Stimulated activated CD4-positive, alpha-beta T cell treated with anti-CD3 and anti-CD28 coated beads, Interleukin-1b, Interleukin-23, amount 100 ng/mL, for 24 hours (primary cell): ENCODE measurements at places on chromosomes 6 and 20.

DNA sequence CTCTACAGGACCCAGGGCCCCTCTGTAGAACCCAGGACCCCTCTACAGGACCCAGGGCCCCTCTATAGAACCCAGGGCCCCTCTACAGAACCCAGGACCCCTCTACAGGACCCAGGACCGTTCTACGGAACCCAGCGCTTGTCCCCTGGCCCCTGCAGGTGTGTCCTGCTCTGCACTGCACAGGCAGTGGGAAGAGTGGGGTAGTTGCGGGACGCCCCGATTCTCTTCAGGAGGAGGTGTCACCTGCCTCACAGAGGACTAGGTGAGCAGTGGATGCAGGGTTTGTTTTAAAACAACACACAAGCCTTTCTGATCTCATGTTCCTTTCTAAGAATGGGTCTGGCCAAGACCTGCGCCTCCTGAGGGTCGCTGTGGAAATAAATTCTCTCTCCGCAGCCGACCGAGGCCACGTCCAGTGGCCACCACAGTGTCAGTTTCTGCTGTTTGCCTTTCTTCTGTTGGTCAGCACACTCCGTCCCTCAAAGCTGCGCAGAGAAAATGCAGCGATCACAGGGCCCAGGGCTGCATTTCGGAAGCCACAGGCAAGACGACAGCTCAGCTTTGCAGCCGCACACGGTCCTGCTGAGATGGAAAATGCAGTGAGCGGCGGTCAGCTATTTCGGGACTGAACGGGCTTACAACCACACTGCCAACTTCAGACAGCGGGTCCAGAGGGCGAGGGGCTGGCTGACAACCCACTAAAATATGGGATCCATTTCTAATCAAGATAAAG is 135.2 kb downstream of the DLL1 start:
- no peak for DNase-seq

- no peak for DNase-seq
Observed at GRCh38 chr6:133040094-133040802, 200.9 kb upstream of the EYA4 start.

DNA sequence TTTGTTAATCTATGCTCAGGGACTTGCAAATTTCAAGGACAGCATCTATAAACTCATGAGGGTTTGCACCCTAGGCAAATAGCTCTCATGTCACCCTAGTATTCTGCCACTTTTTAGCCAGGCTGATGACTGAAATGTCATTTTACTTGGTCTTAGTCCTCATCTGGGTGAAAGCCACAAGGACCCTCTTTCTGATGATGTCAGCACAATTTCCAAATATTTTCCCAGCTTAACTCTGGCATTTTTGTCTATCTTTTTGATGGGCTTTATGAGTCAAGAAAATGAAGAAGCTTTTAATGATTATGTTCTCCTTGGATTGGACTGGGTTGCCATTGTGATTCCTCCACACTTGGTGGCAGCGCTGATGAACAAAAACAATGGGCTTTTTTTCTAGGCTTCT is 420.1 kb upstream of the BTBD3 start:
- DNase-seq, result no peak

- DNase-seq, result no peak
Observed at GRCh38 chr6:77159730-77160129, 303.6 kb downstream of the HTR1B start.

DNA sequence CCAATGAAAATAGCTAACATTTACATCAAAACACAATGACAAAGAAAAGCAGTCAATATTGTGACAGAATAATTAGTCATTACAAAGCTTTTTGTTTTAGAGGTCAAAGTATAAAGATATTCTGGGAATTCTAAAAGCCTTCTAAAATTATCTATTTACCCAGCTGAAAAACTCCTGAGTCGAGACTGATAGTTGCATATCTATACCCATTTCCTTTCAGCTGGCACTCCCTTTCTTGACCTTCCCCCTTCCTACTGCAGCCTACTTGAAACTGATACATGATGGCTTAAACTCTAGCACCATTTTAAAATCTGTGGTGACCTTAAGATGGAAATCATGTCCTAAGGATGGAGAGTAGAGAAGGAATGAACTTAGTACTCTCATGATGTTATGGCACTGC is 38.6 kb downstream of the LMBRD1 start:
- no peak for DNase-seq

DNA sequence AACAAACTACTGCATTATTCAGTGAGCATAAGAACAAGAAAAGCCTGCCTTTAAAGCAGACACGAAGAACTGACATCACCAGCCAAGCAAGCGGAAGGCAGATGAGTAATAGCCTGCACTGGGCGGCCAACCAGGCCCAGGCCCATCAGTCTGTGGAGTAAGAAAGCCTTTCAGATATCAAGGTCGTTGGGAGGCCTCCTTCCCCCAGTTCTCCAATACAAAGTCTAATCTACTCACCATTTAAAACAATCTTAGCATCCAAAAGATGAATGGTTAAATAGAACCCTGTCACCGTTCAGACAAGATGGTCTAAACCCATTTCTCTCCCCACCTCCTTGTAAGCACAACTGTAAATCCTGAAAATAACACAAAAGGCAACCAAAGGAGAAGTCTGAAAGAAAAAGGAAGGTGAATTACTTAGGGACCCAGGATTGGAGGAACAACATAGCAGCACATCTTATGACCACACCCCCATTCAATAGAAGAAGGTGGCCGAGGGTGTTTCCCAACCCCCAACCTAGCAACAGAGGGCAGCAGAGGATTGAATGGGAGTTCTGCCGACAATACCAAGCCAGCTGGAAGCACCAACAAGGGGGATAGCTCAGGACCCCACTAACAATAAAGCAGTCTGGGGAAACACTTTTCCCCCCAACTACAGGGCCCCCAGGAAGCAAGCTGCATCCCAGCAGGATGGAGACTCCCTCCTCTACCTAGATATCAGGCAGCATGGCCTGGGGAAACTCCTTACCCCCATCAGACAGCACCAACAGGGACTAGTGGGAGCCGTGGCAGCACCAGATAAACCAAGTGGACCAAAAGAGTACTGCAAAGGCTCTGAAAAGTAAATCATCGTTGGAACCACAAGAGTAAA is 67.9 kb downstream of the ZHX3 start:
- no peak for DNase-seq

- DNase-seq, result no peak
Observed at GRCh38 chr6:64502801-64503200, 867.2 kb downstream of the PHF3 start.

GRCh38 chr6:139764498-139764986 is 390.1 kb upstream of the CITED2 start:
- no peak for DNase-seq

DNA sequence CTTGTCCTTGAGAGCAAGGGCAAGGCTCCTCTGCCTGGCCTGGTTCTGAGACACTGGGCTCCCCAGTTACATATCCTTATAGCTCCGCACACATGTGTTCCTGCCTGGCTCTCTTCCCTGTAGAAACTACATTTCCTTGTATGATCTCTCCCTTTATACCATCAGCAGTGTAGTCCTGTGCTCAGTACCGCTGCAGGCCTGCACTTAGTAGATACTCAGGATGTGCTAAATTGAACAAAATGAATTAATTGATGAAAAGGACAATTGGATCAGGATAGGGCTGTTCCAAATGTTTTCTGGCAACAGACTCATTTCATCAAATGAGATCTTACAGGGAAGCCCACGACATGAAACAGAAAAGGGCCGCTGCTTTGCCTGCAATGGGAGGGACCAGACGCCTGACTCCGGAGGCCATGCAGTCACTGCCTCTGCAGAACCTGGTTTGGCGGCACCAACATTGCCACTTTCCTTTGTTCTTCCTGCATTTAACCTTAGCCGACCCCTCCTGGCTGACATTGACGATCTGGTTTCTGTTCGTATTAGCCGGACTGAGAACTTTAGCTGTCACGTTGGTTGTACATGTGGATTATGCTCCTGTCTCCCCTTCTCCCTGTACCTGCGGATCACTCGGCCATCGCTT is 53.3 kb downstream of the CHMP4B start:
- no peak for DNase-seq

DNA sequence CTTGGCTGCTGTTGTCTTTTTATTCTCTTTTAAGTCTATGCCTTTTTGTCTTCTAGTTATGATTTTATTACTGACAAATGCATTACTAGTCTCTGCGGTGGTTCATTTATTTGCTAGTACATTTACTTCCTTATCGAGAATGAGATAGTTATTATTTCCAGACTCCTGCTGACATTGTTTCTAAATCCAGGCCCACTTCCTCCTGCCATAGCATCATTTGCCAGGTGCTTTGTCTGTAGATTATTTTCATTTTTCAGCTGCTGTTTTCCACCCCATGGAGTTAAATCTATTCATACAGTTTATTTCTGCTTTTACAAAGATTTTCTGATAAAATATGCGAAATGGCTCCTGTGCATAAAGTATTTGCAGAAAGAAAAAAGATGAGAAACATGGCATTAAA is 459.7 kb downstream of the MMUT start:
- DNase-seq, result no peak

- DNase-seq, result no peak
Observed at GRCh38 chr20:21028921-21029320, 77.2 kb downstream of the LINC00237 start.

GRCh38 chr6:37477656-37478435 is 21.8 kb downstream of the CCDC167 start:
- no peak for DNase-seq

DNA sequence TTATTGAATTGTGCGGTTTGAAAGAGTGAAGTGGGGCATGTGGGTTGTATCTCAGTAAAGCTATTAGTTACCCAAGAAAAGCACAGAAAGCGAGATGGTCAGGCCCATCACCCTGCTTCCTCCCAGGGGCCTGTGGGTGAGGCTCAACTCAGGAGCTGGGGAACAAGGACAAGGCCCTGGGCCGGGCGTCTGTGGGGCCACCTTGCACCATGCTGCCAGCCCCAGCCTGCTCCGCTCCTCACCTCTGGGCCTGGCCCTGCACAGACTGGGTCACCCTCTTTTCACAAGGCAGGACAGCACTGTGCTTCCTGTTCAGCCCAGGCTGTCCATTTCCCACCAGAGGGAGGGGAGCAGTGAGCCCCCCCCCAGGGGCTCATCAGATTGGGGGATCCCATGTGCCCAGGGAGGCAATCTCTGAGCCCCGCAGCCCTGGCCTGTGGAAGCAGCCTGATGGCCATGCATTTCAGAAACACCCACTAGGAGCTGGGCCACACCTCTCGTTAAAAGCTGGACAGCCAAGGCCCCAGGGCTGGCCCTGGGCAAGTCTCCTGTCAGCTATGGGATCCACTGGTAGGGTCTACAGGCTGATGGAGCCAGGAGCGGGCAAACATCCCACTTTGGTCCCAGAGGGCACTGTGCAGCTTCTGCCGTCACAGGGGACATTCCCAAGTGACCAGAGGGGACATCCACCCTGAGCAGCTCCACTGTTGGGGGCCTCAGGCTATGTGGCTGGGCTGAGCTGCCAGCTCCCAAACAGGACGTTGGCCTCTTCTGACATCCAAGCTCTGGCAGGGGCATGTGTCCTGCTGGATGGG is 55.9 kb downstream of the YTHDF1 start:
- DNase-seq, result no peak

GRCh38 chr6:7156643-7157278 is 49.0 kb downstream of the RREB1 start:
- no peak for DNase-seq

- DNase-seq, result no peak
Observed at GRCh38 chr6:41371461-41371991, 36.1 kb downstream of the NCR2 start.

DNA sequence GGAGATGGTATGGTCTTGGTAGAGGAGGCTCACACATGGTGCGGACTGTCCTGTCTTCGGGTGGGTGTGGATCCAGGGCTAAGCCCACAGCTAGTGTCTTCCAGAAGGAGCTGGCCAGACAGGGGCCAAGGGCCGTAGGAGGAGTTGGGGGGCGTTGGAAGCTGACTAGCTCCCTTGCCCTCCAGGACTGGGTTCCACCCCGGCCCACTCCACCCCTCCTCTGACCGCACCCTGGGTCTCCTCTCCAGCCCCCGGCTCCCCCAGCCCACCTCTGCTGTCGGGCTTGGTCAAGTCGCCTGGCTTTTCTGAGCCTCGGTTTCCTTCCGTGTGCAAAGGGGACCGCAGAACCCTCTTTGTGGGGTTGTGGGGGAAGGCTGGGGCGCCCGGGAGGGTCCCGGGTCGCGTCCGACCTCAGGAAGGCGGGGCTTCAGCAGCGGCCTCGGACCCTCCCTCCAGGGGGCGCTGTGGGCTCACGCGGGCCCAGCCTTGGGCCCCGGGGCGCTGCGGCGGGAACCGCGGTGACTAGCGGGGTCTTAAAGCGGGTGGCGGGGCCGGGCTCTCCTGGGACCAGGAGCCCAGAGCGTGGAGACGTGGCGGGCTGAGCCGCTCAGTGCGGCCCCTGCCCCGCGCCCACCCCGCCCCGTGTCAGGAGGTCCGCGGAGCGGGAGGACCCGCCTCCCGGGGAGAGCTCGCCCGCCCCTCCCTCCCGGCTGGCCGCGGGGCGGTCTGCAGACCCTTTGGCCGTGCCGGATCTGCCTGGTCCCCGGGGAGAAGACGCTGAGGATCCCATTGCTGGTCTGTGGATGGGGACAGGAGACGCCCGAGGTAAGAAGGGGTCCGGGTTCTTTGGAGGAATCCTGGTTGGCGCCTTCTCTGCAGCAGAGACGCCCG is 5.4 kb downstream of the NPBWR2 start:
- peak; percentile 61 for DNase-seq

- no peak for DNase-seq
Observed at GRCh38 chr20:11585752-11586352, 331.8 kb upstream of the BTBD3 start.

GRCh38 chr6:5098501-5099270 is 13.5 kb downstream of the PPP1R3G start:
- no peak for DNase-seq

- no peak for DNase-seq
Observed at GRCh38 chr6:122645256-122645655, 35.1 kb downstream of the PKIB start.

DNA sequence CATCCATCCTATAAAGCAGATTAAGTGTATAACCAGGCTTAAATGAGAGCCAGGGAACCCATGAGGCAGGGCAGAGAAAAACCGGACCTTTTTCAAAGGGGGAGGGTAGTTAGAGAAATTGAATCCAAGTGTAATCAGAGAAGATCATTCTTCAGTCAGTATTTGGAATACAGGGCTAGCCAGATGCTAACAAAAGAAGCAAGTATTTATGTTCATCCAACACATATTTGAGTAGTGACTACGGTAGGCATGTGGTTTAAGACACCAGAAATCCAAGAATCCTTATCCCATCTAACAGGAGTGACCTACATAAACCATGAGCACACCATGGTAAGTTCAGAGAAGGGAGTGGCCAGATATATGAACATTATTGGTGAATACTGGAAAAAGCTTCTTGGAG is 46.8 kb upstream of the FAM83C start:
- no peak for DNase-seq

GRCh38 chr6:167734662-167735083 is 92.0 kb upstream of the AFDN start:
- no peak for DNase-seq

GRCh38 chr6:39076623-39077535 is 28.3 kb downstream of the GLP1R start:
- no peak for DNase-seq

- DNase-seq, result no peak
Observed at GRCh38 chr6:89409461-89410035, 2.5 kb downstream of the RRAGD start.

- DNase-seq, result no peak
Observed at GRCh38 chr6:39100358-39100757, 14.6 kb downstream of the SAYSD1 start.

- DNase-seq, result no peak
Observed at GRCh38 chr6:89111933-89112332, 5.9 kb downstream of the SRSF12 start.
